ENCODE measurements at places on chromosomes 1 and 21.

DNA sequence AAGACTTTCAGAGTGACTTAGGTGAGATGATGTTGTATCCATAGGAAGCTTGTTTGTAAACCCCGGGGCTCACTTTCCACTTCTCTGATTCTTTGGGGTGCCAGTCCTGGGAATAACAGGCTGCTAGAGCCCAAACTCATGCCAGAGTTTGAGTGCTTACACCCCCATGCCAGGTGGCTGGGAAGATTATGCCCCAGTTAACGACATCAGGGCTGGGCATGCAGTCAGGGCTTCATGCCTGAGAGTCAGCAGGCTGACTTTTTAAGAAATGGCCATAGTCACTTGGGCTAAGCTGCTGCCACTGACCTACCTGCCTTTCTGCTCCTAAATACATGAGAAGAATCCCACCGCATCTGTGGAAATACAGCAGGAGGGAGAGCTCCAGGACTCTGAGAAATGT is 425.6 kb upstream of the VAMP3 start:
- no peak for DNase-seq

DNA sequence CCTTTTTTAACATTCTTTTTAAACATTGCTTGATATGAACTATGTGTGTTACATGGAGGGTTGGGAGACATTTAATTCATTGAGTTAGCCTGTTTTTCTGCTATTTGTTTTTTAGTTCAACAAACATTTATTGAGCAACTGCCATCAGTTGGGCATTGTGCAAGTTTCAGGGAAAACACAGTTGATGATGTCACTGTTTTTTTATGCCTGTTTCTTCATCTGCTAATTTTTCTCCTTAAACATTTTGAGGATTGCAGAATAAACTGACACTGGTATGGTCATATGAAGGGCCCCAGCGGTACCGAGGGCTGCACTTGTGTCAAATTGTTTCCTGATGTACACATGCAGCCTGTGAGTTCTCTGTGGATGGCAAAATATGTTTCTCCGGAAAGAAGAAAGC is 253.0 kb downstream of the FGGY start:
- no peak for DNase-seq

- no peak for DNase-seq
Observed at GRCh38 chr1:156081180-156081916, 917 bp downstream of the MEX3A start.

DNA sequence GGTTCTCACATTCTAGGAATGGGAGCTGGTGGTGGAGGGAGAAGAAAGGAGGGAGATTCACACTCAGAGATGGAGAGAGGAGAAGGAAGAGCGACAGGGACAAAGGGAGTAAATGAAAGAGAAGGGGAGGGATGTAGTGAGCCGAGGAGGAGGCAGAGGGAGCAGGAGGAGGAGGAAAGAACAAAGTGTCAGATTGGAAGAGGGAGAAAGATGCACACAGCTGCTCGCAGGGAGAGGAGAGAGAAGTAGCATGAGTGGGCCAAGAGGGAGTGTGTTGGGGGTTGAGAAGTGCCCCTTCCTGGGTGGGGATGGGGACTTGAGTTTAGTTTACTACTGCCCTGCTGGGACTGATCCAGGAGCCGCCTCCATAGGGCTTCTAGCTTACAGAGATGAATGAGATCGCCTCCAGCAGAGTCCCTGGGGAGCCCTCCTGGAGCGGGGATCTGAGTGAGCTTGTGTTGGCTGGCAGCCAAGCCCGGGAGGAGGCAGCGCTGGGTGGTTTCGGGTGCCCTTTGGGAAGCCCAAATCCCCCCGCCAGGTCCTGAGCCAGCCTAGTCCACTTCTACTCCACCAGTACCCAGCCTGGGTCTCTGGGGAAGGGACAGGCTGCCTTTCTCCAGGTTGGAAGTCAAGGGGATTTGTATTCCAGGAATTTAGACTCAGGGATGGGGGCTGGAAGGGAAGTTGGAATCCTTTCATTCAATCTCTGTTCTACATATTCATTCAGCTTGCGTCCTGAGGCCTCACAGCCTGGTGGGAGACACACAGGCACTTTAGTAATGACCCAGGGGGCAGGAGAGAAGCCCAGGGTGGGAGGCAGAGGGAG is 20.9 kb downstream of the PTPRU start:
- no peak for DNase-seq

GRCh38 chr1:173478094-173478674 is 1.0 kb downstream of the PRDX6 start:
- DNase-seq = no peak

DNA sequence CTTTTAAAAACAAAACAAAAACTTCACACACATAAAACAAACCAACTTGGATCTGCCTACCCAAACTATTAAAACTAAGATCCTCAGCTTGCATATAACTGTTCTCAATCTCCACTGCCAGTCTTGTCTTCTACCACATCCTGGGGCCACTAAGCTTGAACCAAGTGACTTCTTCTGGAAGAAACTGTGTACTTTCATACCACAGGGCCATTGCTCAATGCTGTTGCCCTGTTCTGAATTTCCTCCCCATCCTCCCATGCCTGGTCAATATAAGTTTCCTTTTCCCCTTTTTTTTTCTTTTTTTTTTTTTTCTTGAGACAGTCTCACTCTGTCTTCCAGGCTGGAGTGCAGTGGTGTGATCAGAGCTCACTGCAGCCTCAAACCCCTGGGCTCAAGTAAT is 109.9 kb downstream of the KIAA0319L start:
- no peak for DNase-seq

DNA sequence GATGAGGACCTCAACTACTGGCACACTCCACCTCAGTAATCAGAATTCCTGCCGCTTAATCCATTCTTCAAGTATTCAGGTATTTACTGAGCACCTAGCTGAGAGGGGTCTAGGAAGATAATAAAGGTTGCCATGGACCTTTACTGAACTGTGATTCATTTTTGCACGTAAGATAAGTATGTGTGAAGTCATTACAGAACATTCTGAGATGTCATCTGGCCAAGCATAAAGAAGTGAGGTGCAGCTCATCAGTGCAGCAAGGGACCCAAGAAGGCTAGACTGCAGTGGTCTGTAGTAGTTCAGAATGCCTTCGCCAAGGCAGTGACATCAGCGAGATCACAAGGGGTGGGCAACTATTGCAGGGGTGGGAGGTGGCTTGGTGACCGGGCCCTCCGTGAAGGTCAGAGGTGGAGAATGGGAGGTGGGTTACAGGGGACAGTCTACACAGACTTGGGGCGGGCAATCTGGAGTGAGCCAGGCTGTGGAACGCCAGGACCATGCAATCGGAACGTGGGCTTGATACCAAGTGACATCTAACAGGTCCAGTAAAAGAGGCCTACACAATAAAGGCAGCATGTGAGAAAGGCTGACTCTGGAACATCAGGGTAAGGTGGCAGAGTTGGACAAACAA is 107.4 kb downstream of the SLC45A1 start:
- DNase-seq = no peak

DNA sequence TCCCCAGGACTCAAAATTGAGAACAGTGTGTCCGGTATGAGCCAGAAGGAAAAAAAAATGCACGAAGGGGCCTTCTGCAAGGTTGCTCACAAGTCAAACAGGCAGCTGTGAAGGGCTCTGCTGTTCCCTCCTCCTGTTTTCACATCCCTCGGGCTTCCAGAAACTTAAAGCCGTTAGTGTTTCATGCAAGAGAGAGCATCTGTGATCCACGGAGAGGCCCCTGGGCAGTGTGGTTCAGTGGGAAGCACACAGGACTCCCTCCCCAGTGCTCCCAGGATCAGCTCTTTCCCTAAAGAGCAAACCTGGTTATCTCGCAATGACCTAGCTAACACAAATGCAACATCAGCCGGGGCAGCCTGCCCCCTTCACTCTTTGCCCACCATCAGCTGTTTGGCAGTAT is 2.9 kb upstream of the MATN1 start:
- no peak for DNase-seq

DNA sequence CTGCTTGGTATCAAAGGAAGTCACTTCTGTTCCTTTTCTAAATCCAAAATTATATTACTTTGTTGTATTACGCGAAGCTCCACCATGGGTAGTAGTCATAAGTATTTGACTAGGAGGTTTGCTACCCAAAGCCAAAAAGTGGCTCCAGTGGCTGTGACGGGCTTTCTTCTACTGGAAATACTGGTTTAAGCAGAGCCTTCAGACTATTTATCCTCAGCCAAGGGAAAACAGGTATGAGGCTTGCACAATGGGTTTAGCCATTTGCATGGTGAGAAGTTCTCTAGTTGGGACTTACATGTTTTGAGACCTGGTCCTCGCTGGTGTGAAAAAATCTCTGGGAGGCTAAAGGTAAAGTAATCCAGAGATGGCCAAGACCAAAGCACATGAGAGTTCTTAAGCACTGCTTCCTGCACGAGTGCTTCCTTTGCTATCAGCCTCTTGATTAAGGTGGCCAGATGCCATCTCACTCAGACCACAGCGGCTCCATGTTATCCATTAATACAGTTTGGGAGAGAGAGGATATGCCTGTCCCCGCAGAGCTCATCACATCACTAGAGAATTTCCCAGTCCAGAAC is 121.2 kb downstream of the PIK3R3 start:
- no peak for DNase-seq

All from 8988T (cell line).